ENCODE measurements at places on chromosomes 3 and 15. TPM values are rescaled to one million over a fixed set of nuclear protein-coding genes. Genes with fewer than 3 reads are reported as not detected.

GRCh38 chr3:17025594-17026139, 140.9 kb downstream of the PLCL2 start:
- no peak for DNase-seq

DNA sequence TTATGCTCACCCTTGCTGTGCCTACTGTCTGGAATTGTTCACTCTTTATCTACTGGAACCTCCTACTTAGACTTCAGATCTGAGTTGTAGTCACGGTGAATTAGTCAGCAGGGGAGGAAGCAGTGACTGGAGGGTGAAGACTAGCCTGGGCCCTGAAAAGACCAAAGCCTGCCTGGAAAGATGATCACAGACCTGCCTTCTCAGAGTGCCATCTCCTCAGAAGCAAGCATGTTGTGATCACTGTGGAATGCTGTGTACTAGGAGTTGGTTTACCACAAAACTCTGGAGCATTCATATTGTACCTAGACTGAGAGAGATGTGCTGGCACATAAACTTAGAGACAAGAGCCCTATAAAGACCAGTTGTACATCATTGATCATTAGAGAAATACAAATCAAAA, 100.7 kb upstream of the SCN10A start:
- no peak for DNase-seq

DNA sequence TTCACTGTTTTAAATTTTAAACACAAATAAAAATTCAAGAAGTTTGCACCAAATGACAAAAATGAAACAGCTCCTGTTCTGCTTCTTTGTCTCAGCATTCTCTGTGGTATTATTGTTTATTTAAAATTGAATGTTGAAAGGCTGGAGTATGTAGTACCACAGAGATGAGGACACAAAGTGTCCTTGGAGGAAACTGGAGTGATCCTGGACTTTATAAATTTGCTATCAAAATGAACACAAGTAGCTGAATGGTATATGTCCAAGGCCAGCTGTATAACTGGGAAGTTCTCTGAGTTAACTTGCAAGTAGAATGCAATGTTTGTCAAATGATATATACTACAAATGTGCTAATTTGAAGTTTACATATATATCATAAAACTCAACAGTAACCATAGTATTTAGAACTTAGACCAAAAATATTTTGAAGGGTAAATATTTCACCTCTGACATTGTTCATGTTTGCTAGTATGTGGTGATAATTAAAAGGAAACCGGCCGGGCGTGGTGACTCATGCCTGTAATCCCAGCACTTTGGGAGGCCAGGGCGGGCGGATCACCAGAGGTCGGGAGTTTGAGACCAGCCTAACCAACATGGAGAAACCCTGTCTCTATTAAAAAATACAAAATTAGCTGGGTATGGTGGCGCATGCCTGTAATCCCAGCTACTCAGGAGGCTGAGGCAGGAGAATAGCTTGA, 12.3 kb downstream of the BTLA start:
- DNase-seq: no peak

- no peak for DNase-seq
Measured at GRCh38 chr3:16548721-16549120, 35.2 kb upstream of the RFTN1 start.

DNA sequence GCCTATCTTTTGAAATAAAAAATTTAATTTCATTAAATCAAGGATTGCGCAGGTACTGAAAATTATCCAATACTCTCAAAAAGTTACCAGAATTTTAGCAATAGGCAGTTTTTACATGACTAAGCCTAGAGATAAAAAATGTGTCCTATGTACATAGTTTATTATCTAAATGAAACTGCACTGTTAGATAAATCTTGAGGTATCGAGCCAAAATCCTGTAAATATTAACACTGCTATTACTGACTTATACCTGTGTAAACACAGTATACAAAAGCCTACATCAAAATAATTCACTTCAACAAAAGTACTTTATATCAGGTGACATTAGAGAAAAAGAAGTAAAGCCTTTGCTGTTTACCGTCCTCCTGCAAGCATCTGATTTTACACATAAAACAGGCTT, 60.7 kb downstream of the TASOR start:
- DNase-seq: no peak

- peak; percentile 25 for DNase-seq
Measured at GRCh38 chr3:124034016-124034843, 42.3 kb upstream of the ROPN1 start.

DNA sequence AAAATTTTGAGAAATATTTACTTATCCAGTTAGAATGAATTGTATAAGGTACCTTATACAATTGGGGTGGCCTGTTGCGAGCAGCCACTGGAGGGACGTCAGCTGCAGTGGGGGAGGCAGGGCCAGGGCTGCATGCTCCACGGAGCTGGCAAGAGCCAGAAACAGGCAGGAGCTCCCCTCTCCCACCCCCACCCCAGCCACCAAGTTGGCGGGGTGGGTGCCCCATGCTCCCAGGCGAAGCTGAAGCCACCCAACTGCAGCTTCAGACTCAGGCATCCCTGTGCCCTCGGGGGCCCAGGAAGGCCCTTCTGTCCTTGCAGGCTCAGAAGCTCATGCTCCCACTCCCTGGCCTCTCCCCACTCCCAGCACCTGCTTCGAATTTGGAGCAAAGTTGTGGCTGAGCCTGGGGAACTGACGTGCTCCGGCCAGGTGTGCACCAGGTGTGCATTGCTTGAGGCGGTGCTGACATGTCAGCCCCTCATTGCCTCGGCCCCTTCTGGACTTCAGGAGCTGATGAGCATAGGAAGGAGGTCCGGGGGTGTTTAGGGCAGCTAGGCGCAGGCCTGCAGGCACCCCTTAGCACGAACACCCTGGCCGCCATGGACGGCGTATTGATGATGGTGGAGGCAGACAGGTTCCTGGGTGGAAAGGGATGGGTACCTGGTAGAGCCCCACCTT, 743.8 kb upstream of the GBE1 start:
- no peak for DNase-seq

DNA sequence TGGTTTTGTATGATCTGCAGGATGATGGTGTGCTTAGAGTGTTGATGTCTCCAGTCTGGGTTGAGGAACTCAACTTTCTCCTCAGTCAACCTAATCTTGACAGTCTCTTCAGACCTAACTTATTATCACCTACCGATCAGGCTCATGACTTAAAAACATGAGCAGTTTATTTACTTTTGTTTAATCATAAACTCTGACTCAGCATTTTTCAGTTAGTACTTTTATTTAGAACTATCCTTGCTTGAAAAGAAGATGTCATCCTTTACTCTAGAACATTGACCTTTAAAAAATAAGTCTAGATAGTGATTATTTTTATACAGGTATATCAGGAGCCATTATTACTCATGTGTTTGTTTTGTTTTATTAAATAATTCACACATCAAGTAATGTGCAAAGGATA, 414.8 kb downstream of the AGBL1 start:
- no peak for DNase-seq

- DNase-seq: no peak
Measured at GRCh38 chr15:57735431-57735830, 28.9 kb downstream of the POLR2M start.

DNA sequence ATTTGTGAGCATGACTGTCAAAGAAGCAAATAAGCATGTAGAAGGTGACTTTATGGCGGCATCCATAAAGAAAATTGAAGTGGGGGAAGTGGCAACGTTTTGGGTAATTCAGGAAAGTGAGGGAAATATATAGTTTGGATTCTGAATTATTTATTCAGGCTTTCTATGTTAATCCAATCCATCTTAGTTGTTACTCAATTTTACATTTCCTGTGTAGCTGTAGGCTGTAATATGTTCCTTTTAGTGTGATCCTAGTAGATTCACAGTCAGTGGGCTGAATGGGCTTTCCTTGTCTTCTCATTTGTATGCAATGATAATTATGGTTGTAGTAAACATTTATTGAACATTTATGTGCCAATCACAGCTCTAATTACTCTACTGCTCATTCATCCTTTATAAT, 654.1 kb downstream of the EDEM1 start:
- DNase-seq: no peak

- DNase-seq: no peak
Measured at GRCh38 chr3:49794926-49795905, 4.5 kb downstream of the CDHR4 start.

- no peak for DNase-seq
Measured at GRCh38 chr15:42716125-42716524, 20.8 kb downstream of the CDAN1 start.

GRCh38 chr15:53462651-53463050, 296.8 kb downstream of the WDR72 start:
- peak; percentile 13 for DNase-seq

DNA sequence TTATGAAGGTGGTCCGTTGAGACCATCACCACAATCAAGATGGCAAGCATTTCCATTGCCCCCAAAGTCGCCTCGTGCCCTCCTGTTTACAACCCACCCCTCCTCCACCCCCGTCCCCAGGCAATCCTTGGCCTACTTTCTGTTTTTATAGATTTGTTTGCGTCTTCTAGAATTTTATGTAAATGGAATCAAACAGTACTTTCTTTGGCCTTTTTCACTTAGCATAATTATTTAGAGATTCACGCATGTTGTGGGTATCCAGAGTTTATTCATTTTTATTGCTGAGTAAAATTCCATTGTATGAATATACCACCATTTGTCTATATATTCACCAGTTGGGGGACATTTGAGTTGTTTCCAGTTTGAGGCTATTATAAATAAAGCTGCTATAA, 66.6 kb downstream of the LSM3 start:
- DNase-seq: no peak

Gene MITF
- 40.7 TPM for polyA plus RNA-seq

Gene KLHL18
- 14.9 TPM for polyA plus RNA-seq

Gene COL7A1
- 21.6 TPM for polyA plus RNA-seq

Gene WNT7A
- 0.03 TPM for polyA plus RNA-seq

Gene STRA6
- 41.7 TPM for polyA plus RNA-seq

Gene ATP8B4
- polyA plus RNA-seq: 3.8 TPM

Gene HRG
- polyA plus RNA-seq: 2.0 TPM

Data from left kidney (tissue), 8 donors.